Smooth muscle cell of the umbilical artery (primary cell): ENCODE measurements at places on chromosomes 5 and 9. TPM values are rescaled to one million over a fixed set of nuclear protein-coding genes. Genes with fewer than 3 reads are reported as not detected.

Gene IL3
- not detected in 2 replicates for total RNA-seq

Gene IFNB1
- 0.30 TPM in 1 of 2 replicates, not detected in the other for total RNA-seq

Gene IL17B
- 0.59 TPM in 1 of 2 replicates, not detected in the other for total RNA-seq

Gene PCDHB6
- 0.14 and 0.30 TPM in 2 replicates for total RNA-seq

Gene SLC6A7
- total RNA-seq: not detected in 2 replicates

Gene FOXD4L6
- total RNA-seq: 0.30 and 0.37 TPM in 2 replicates

Gene MYOZ3
- 0.30 and 0.32 TPM in 2 replicates for total RNA-seq

Gene ANKHD1
- 43.9 and 69.1 TPM in 2 replicates for total RNA-seq

Gene ZFP62
- 22.6 and 26.3 TPM in 2 replicates for total RNA-seq

Gene LHX3
- not detected in 2 replicates for total RNA-seq

Gene BICD2
- total RNA-seq: 45.1 and 77.2 TPM in 2 replicates

Gene SPINK4
- not detected in 2 replicates for total RNA-seq

Gene WWC1
- total RNA-seq: 1.2 and 7.0 TPM in 2 replicates

Gene PCDHGA5
- total RNA-seq: 0.89 and 0.92 TPM in 2 replicates

Gene KIF4B
- 0.09 TPM in 1 of 2 replicates, not detected in the other for total RNA-seq

Gene SMIM33
- total RNA-seq: not detected in 2 replicates

Gene SGCD
- 12.7 and 31.2 TPM in 2 replicates for total RNA-seq

Gene SNX24
- total RNA-seq: 20.5 and 28.1 TPM in 2 replicates

Gene FOXD4L5
- total RNA-seq: 0.09 and 0.30 TPM in 2 replicates

Gene SPATA31C1
- not detected in 2 replicates for total RNA-seq

Gene SPRY4
- 11.3 TPM in 2 replicates for total RNA-seq

Gene IL33
- total RNA-seq: 470 and 472 TPM in 2 replicates

Gene PCDHB5
- 0.60 and 1.8 TPM in 2 replicates for total RNA-seq

Gene CDH6
- 27.6 and 82.3 TPM in 2 replicates for total RNA-seq

Gene ADRB2
- total RNA-seq: 0.18 and 0.30 TPM in 2 replicates

Gene JMY
- 5.7 and 11.3 TPM in 2 replicates for total RNA-seq

Gene SMIM32
- not detected in 2 replicates for total RNA-seq

Gene HSPB3
- 0.30 TPM in 1 of 2 replicates, not detected in the other for total RNA-seq

Gene ZNF608
- total RNA-seq: 1.5 and 2.7 TPM in 2 replicates

Gene QRFP
- total RNA-seq: not detected in 2 replicates

Gene ADRA1B
- total RNA-seq: under 0.01 and 0.23 TPM in 2 replicates

Gene CREBRF
- 10.0 and 15.7 TPM in 2 replicates for total RNA-seq

Gene CCDC152
- 0.30 and 1.6 TPM in 2 replicates for total RNA-seq

Gene PCSK5
- total RNA-seq: 8.5 and 10.7 TPM in 2 replicates

Gene HEMGN
- total RNA-seq: not detected in 2 replicates

Gene RNF130
- total RNA-seq: 26.4 and 30.9 TPM in 2 replicates

Gene HAVCR2
- 0.09 TPM in 1 of 2 replicates, not detected in the other for total RNA-seq

Gene SPINK13
- not detected in 2 replicates for total RNA-seq

Gene GFPT2
- total RNA-seq: 233 and 276 TPM in 2 replicates

Gene C5orf34
- 2.4 and 4.2 TPM in 2 replicates for total RNA-seq

Gene CCDC192
- total RNA-seq: not detected in 2 replicates

Gene LCN10
- total RNA-seq: not detected in 2 replicates

Gene FEM1C
- total RNA-seq: 19.6 and 27.5 TPM in 2 replicates

Gene IFNA13
- total RNA-seq: not detected in 2 replicates

Gene EQTN
- total RNA-seq: not detected in 2 replicates

Gene INSYN2B
- 8.3 and 8.6 TPM in 2 replicates for total RNA-seq
